ENCODE measurements at places on chromosomes 2 and 18.

DNA sequence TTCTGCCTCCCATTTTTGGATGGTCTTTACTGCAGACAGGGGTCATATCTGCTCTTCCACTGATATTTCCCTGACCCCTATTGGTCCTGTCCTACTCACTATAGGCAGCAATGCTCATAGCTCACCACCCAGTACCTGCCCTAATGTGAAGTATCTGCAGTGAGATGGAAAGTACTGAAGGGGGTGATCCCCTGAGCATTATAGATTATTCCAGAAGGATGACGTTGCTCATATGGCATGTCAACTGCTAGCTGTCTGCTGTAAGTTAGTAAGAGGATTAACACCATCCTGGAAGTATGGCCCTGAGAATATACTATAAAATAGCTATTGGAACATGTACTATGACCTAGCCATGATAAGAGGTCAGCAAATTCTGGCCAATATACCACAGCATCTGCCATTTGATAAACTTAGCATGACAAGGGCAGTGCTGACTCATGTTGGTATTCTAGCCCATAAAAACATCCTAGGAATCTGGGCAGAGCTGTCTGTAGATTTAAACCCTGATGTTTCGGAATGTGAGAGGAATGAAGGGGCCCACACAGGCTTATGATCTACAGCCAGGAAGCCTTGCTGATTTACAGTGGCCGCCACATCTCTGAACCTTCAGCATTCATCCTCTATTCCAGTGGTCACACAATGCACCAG is 451.4 kb downstream of the TNS1 start:
- DNase-seq, result no peak

GRCh38 chr2:15457868-15458267 is 103.3 kb downstream of the NBAS start:
- DNase-seq, result no peak

DNA sequence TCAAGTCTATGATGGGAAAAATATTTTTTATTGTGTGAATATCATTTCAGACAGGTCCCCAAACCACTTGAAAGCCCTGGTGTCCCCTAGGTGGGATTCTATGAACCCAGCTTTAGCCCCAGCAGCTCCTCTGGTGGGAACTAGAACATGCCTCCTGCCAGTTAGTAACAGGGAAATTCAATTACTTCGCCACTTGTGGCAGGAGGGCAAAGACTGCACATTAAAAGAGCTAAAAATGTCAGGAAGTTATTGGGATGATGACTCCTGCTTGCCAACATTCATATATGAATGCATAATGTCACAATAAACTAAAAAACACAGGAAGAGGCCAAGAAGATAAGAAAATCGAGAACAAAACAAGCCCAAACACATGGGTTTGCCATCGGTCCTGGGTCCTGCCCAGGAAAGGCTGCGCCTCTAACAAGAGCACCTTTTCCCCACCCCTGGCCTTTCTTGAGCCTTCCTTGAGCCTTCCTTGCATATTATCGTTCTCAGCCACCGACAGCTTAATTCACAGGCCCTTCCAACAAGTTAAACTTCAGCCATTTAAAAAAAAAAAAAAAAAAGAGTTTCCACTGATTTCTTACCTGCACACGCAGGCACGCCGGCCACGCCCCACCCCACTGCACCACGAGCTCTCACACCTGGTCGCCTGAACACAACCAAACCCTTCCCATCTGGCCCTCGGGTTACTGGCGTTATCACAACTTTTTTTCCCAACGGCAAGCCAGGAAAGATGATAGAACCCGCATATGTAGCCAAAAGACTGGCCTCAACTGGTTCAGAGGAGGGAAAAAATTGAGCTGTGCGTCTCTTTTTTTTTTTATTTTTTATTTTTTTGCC is 23.4 kb downstream of the BCL11A start:
- no peak for DNase-seq

DNA sequence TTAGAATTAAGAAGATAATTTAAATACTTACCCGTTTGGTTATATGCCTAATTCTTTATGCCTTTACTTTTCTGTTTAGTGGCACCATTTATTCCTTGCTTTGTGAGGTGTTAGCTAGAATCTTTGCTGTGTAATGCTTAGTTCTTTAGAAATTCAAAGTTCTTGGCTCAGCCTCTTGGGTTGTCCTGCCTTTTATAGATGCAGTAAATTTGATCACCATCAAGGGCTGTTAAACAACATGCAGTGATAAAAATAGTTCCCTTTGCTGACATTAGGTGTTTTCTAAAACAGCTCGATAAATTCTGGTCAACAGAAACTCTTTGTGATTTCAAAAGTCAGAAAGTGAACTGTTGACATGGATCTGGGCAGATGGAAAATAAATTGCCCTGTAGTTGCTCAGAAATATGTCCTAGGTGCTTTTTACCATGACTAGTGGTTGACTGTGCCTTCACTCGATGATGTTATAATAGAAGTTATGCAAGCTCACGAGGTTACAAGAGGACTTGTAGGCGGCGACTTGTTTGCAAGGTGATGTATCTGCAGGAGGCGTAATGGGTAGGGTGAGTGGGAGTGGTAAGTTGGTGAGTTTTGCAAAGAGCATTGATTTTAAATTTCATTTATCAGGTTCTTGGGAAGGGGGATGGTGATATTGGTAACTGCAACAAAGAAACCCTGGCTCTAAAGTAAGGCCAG is 52.1 kb downstream of the LRRTM1 start:
- no peak for DNase-seq

- no peak for DNase-seq
Observed at GRCh38 chr2:199439066-199439465, 18.7 kb downstream of the SATB2 start.

DNA sequence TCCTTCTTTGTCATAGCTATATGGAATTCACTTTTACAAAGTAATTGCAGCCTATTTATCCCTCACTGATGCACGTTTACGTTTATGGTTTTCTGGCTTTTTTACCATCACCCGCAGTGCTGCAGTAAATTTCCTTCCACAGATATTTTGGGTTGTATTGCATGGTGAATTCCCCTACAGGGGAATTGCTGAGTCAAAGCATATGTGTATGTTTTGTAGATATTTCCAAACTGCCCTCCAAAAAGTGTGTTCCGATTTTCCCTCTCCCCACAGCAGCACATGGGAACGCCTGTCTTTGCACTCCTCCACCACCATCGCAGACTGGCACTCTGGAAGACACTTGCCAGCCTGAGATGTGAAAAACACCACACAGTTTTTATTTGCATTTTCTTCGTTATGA is 80.6 kb upstream of the UXS1 start:
- no peak for DNase-seq

DNA sequence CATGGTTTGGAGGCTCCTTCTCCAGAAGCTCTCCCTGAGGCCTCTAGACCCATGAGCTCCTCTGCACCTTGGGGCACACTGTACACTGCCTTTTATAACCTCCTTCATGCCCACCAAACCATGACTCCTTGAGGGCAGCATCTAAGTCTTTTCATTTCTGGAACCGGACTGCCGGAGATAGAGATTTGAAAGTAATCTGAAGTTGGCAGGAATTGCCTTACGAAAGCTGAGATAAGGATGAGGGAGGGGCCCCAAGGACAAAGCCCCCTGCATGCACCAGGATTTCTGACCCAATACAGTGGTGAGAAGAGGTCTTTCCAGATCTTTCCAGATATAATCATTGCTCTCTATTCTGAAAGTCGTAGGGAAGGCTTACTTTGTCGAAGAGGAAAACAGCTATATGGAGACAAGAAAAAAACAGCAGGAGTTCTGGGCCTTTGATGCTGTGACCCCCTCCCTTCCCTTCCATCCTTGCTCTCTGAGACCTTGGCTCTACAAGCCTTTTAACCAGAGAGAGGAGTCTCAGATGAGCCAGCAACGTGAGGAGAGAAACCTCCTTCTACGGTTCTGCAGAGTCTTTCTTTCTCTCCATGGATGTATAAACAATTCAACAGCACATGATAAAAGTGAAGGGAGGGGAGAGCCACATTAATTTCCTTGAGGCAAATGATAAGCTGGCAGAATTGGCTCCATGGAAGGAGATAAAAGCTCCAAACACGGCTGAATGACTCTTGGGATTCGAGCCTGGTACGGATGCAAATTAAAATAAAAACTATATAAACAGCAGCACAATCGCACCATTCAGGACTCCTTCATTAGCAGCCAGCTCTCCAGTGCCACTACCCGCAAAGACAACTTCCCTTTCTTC is 88.0 kb upstream of the RTN4 start:
- no peak for DNase-seq

- no peak for DNase-seq
Observed at GRCh38 chr2:32865399-32866068, 81.2 kb upstream of the LTBP1 start.

DNA sequence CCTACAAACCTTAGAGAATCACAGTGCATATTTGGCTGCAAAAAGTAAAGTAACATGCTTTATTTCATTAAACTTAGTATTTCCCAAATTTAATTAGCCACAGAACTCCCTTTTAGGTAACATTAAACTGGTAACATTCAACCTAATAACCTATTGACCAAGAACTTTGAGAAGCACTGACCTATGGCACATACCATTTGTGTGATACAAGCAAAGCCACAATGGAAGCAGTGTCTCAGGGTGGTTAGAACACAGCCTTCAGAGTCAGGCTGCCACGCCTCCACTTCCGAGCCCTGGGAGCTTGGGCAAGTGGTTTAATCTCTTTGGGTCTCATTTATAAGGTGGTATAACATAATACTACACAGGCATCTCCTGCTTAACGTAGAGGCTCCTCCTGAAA is 301.4 kb downstream of the PDE11A start:
- DNase-seq, result no peak

Data from hematopoietic multipotent progenitor cell treated with erythropoietin and hydrocortisone succinate and interleukin-3 and kit ligand, for 15 days (in vitro differentiated cells).